DND-41 (cell line): ENCODE measurements at places on chromosomes 12 and 14.

GRCh38 chr12:56863789-56864188 lies 70.4 kb downstream of the SDR9C7 start:
- no peak for DNase-seq

- no peak for DNase-seq
Observed at GRCh38 chr14:50407111-50407812, 10.6 kb upstream of the CDKL1 start.

GRCh38 chr12:32756476-32757066 lies 874 bp upstream of the YARS2 start:
- DNase-seq = no peak

GRCh38 chr14:99164712-99165111 lies 107.3 kb downstream of the BCL11B start:
- DNase-seq = no peak

DNA sequence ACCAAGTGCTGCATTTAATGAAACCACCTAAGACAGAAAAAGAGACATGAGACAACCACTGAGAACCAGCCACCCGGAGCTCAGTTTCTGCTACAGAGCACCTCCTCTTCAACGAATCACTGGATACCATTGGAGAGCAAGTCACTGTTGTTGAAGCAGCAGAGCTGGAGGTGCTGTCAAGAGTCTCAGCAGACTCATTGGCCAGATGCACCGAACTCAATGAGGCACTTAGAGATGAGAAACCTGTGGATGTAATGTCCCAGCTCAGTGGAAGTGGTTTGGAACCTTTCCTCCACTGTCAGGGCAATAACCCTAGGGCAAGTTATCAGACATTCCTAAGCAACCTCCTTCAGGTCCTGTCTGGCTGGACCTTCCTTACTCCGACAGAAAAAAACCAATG lies 13.1 kb downstream of the NPC2 start:
- no peak for DNase-seq

GRCh38 chr12:74889073-74889472 lies 320.6 kb downstream of the KCNC2 start:
- DNase-seq = no peak

GRCh38 chr12:10529603-10530002 lies 23.9 kb downstream of the EIF2S3B start:
- no peak for DNase-seq

- peak; percentile 56 for DNase-seq
Observed at GRCh38 chr12:123150744-123151456, at the start of gene PITPNM2. Gene PITPNM2, minus strand, starts transcription at chr12:123151090. Its CDS starts 116,500 bp downstream, at chr12:123034590.
